ENCODE measurements at places on chromosomes 7 and 10.

DNA sequence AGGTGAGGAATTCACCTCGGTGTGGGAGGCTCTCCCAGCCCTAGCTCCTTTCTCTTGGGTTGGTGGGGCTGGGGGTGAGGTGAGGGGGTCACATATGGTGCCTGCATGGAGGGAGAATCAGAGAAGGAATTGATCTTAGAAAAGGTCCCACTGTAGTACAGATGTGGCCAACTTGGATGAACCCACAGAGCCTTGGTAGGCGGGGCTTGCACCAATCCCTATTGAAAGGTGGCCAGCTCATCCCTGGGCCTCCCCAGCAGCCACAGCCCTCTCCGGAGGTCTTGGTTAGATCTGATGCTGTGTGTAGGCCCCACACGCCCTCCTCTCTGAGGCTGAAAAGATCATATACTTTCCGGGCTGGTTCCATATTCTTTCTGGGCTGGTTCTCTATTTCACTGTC lies 19.0 kb downstream of the HKDC1 start:
- DNase-seq: no peak

DNA sequence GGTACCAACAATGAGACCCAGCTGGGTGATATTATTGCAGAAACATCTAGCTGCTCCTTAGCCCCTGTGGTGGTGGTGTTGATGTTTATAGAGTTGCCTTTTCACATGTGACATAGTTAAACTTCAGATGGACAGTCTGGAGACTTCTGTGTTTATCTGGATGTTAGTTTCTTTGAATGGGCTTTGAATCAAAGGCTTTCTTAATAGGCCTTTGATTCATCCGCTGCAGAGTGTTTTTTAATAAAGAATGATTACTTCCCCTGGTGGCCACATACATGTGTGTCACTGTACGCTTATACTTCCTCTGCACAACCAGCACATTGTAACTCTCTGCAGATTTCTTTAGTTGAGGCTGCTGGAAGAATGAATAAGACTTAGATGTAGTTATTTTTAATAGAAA lies 221.0 kb downstream of the DYNC1I1 start:
- no peak for DNase-seq

GRCh38 chr10:47104786-47105385 lies 193.7 kb downstream of the PTPN20 start:
- no peak for DNase-seq

- no peak for DNase-seq
Measured at GRCh38 chr7:73703757-73704639, 15.5 kb downstream of the STX1A start.
